Left hindlimb (tissue), 1 donor: ENCODE measurements at places on chromosomes 1 and 21.

DNA sequence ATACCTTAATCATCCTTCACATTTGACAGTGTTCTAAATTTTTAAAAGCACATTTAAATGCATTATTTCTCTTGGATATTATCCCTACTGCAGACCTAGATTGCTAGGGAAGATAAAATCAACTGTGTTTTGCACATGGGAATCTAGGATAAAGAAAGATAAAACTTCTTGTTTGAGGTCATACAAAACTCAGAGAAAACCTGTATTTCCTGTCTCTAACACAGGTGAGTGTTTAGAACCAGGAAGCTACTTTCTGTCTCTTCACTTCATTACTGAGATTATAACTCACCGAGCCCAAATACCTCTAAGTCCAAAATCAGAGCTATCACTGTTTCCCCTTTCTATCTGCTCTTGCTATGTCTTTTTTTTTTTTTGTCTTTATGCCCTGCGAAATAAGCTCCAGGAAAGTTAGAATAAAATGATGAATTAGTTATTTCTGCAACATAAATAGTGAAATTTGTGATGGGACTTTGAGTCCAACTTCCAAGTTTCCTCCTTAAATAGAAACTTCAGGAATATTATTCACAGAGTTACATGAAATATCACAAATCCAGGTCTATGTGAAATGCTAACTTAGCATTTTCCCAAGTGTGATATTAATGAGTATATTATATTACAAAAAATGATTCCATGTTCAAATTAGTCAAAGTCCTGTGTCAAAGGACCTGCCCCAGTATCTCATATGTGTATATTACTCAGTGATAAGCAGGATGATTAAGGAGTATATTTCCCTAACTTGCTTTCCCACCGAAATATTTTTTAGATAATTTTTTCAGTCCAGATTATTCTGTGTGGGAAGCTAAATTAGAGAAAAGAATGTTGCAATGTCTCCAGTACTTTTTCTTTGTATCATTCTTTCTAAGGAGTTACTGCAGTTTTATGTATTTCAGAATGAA is 226.4 kb downstream of the PLA2G4A start:
- DNase-seq = no peak

- DNase-seq = no peak
These were observed 4.5 kb upstream of the KIAA1614 start for GRCh38 chr1:180908074-180908765.

GRCh38 chr21:15004721-15005370 is 60.0 kb downstream of the NRIP1 start:
- DNase-seq = no peak

GRCh38 chr1:156503698-156504437 is 3.3 kb upstream of the MEF2D start:
- DNase-seq = no peak

DNA sequence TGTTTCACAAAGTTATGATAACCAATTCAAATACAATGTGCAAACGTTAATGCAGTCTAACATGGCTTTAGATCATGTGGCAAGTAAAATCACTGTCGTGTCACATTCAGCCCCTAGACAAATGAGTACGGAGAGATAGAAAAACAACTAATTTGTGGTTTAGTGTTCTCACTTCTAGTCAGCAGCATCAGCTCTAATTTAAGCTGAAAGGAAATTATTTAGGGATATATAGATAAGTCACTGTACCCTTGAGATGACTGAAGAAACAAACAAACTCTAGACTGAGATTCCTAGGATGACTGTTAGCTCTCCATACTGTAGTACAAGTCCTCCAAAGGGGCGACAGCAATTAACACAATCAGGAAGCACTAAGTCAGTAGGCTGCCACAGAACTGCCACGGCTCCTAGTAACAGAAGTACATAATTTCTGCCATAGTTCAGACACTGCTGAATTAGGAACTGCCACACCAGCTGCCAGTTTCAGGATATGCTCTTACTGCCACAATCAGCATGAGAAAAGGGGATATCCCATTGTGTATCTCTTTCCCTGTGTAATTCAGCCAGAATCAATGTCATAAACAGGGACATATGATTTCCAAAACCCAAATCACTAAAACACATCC is 150.4 kb upstream of the NEGR1 start:
- no peak for DNase-seq

- DNase-seq = no peak
These were observed 4.4 kb downstream of the SSBP3 start for GRCh38 chr1:54401799-54402198.

GRCh38 chr21:41542727-41543126 is 34.8 kb upstream of the TMPRSS2 start:
- DNase-seq = no peak

DNA sequence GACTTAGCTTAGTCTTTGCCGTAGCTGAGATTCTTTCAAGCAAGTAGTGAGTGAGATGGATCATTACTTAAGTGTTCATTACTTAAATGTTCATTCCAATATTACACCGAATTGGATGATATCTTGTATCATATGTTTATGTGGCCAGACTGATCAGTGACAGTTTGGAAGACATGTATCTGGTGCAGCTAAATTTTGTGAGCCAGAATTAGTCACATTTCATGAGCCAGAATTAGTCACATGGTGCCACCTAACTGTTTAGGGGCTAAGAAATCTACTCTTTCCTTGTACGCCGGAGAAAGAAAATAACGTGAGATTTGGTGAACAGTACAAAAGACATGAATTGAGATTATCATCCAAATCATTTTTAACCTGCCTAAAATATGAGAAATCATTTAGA is 355.6 kb downstream of the USP25 start:
- no peak for DNase-seq

- no peak for DNase-seq
These were observed 59.0 kb upstream of the IGSF5 start for GRCh38 chr21:39685991-39686390.

- no peak for DNase-seq
These were observed 135.3 kb downstream of the GDAP2 start for GRCh38 chr1:117794073-117794472.
